ENCODE measurements at places on chromosomes 13 and 19.
A peak's percentile ranks its signal among the peaks of the same experiment; 100 is the strongest.

GRCh38 chr19:801861-802497 lies 4.7 kb downstream of the PTBP1 start:
- no peak for DNase-seq

DNA sequence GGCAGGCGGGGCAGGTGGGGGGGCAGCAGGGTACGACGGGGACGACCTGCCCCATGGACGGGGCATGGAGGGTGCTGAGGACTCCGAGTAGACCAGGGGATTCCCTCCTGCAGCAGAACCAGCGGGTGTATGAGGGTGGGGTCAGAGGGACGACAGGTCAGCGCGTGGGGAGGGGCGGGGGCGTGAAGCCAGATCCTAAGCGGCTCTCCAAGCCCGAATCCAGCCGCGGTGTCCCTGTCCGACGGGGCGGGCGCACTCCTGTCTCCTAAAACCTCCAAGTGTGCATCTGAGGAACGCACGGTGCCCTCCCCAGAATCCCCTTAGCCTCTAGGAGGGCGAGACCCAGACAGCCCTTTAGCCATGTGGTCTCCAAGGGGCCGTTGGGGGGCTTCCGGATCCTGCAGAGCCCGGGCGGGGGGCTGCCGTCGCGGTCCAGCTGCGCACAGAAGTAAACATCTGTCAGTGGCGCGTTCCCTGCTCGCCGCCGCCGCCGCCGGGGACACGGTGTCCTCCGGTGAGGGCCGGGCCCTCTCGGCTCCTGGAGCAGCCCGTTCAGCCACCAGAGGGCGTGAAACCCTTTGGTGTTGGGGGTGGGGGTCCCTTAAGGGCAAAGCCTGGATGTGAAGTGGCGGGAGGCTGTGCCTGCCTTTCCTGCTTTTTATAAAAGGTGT lies 730 bp downstream of the NRTN start:
- peak; percentile 36 for DNase-seq

DNA sequence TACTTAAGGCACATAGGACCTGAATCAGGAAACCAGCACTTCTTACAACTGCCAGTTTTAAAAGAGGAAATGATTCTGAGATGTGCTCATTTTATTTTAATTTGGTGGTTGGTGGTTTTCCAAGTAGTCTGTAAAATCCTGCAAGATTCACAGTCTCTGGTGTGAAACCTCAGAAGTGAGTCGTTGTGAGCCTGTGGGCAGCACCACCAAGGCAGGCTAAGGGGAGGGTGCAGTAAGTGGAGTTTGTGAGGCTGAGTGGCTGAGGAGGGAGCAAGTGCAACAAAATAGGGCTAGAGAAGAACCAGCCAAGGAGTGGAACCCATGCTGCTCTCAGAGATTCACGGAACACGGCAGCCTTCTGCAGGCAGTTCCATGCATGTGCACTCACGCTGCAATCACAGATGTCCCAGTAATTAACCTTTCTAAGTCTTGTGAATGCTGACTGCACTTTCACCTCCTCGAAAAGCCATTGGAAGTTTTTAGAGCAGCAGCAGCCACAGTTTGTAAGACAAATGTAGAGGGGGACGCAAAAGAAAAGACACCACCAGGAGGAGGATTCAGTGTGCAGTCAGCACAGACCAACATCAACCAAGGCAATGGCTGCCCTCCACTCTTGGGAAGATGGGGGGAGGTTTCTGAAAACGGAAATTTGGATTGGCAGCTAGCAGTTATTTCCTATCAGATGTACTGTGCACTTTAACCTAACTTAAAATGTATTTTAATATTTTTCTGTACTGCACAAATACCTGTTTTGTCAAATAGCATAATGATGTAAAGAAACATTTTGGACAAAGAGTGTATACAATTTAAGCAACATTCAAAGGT lies 44.9 kb downstream of the ESD start:
- DNase-seq = peak; percentile 75

DNA sequence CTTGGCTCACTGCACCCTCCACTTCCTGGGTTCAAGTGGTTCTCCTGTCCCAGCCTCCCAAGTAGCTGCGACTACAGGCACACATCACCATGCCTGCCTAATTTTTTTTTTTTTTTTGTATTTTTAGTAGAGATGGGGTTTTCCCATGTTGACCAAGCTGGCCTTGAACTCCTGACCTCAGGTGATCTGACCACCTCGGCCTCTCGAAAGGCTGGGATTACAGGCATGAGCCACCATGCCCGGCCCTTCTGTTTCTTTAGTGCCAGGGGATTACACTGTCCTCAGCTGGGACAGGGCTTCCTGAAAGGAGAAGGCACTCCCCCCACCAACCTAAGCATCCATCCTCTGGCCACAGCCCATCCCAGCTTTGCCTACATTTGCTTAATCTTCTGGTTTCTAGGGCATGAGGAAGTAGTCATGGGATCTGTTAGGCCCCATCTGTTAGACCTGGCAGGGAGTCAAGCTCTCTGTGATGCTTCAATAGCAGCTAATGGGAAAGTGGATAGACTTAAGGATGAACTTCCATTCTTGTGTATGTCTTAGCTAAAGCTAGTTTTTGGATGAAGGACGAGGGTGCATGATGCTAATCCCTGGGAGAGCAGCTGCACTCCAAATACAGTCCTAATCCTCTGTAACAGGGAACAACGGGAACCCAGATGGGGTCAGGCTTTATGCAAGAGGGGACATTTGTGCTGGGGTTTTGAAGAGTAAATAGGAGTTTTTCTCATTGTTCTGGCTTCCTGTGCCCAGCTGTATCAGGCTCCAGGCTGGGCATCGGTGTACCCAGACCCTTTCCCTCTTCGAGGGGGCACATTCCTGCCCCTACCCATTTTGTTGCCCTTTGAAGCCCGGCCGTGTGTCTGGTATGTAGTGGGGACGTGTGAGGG lies 2.6 kb downstream of the VAV1 start:
- peak; percentile 88 for DNase-seq

GRCh38 chr13:67390462-67391086 lies 160.4 kb upstream of the PCDH9 start:
- DNase-seq = no peak

GRCh38 chr19:38727868-38728660 lies 16.2 kb downstream of the CAPN12 start:
- no peak for DNase-seq

- no peak for DNase-seq
Observed at GRCh38 chr13:24307211-24308067, 1.9 kb upstream of the C1QTNF9 start.

DNA sequence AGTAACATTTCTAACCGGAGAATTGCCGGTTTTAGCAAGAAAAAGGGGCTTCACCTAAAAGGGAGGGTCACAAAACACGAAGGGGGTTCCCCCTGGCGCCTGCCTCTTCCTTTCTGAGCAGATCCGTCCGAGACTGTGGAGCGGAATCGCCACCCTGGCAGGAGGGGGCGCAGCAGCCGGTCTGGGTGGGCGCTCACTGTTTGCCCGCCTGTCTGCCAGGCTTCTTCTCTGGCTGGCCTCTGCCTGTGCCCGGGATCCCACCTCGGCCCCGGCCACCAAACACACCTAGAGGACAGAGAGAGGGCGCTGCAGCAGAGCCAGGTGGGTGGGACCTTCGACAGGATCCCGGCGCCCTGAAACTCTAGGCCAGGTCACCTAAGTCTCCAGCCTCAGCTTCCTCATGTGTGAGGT lies 15.6 kb downstream of the LSM4 start:
- DNase-seq = no peak

DNA sequence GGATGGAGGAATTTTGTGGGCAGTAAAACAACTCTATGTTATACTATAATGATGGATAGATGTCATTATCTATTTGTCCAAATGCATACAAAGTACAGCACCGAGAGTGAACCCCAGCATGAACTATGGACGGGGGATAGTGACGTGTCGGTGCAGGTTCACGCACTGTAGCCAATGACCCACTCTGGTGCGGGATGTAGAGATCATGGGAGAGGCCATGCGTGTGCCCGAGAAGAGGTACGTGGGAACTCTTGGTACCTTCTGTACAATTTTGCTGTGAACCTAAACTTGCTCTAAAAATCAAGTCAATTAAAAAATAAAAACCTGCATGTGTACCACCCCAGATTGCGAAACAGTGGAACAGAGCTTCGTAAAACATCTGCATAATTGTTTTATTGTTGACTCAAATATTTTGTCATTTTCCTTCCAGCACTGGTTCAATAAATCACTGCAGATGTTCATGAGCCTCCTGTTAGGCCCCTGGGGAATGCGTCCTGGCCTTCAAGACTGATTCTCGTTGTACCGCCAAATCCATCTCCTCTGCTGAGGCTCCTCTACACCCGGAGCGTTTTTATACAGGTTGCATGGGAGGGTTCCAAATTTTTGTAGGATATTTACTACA lies 30.9 kb downstream of the COL4A1 start:
- DNase-seq = no peak

- no peak for DNase-seq
Observed at GRCh38 chr19:18842166-18842565, 10.4 kb downstream of the UPF1 start.

DNA sequence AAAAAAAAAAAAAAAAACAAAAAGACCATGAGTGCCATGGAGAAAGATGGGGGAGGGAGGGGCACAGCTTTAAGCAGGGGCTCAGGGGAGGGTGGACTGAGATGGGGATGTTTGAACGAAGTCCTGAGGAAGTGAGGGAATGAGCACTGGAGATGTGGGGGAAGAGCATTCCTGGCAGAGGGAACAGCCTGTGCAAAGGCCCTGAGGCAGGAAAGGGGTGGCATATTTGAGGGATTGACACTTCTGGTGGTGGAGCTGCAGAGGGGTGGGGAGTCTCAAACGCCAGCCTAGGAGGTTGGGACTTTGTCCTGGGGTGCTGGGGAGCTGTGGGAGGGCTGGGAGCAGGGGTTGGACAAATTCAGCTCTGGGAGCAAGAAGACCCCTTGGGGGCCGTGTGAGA lies 29.2 kb downstream of the MYH14 start:
- DNase-seq = no peak

DNA sequence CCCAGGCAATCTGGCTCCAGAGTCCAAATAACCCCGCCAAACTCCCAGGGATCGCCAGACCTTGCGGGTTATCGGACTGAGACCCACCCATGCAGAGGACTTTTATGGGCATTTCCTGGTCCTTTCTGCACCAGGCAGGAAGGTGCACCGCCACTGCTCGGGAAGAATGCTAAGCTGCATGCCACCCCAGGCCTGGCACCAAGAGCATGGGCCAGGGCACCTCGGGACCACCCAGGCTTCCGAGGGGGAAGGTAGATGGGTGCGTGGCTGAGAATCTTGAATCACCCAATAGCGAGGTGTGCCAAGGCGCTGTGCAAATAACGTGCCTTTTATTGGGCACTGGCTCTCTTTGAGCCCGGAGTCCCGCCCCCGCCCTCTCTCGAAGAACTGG lies 422 bp upstream of the ZNF575 start:
- no peak for DNase-seq

- no peak for DNase-seq
Observed at GRCh38 chr13:80871481-80871880, 530.6 kb upstream of the SPRY2 start.

GRCh38 chr13:64311112-64311511 lies 2895.5 kb upstream of the PCDH20 start:
- no peak for DNase-seq

GRCh38 chr13:73168226-73168952 lies 109.6 kb downstream of the KLF5 start:
- no peak for DNase-seq

DNA sequence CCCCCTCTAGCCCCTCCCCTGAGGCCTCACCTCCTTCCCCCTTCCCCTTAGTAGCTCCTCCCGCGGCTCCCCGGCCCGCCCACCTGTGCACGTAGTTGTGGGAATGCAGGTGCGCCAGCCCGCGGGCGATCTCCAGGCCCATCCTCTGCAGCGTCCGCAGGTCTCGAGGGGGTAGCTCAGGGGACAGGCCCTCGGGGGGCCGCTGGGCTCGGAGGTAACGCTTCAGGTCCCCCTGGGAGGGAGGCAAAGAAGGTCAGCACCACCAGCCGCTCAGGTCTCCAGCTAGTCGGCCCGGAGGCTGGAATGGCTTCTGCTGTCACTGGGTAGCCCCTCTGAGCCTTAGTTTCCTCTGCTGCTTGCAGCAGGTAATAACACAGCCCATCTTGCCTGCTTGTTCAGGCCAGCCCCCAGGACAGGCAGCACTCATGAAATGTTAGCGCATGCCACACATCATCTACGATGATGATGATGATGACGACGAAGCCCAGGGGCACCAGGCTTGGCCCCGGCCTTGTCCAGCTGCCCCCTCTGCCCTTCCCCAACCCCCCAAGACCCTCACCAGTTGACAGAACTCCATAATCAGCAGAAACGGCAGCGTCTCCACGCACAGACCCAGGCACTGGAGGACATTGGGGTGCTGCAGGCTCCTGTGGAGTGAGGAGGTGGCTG lies 9.2 kb downstream of the LMTK3 start:
- DNase-seq = no peak

DNA sequence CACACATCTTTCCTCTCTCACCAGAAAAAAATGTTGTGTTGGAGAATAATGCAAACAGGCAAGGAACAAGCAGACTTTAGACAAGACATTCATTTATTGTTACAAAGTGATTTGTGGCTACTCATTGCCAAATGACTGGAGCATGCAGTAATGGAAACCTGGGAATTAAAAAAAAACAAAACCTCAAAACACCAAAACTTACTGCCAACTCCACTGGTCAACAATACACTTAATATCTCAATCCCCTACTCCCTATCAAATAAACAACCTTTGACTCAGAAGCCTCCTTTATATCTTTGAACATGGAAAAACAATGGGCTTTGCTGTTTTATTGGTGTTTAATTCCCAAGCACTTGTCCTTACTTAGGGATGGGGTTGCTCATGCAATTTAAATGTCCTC lies 112.8 kb downstream of the POSTN start:
- DNase-seq = no peak

DNA sequence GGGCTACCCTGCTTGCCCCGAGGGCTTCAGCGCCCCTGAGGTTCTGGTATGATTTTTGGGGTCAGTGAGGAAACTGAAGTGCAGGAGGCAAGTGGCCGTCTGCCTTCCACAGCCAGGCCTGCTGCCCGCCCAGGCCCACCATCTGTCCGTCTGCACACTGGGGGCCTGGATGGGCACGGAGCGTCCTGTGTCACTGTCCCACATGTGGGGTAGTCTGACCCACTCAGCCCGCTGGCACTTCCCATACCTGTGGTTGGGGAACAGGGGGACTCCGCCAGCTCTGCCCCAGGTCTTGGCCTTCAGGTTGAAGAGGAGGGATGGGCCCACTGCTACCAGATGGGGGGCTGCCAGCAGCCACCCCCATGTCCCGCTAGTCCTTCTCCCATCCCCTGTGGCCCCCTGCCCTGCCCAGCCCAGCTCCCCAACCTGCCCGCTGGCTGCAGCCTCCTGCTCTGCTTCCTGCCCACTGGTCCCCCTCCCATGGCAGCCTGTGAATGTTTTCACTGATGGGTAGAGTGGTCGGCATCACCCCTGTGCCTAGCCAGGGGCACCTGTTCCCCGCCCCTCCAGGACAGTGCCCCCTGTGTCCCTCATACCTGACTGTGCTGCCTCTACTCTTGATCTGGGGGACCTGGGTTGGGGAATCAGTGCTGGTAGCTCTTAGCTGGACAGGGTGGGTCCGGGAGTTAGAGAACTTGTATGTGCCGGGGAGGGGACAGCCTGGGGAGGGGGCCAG lies 9.5 kb downstream of the PIAS4 start:
- no peak for DNase-seq

DNA sequence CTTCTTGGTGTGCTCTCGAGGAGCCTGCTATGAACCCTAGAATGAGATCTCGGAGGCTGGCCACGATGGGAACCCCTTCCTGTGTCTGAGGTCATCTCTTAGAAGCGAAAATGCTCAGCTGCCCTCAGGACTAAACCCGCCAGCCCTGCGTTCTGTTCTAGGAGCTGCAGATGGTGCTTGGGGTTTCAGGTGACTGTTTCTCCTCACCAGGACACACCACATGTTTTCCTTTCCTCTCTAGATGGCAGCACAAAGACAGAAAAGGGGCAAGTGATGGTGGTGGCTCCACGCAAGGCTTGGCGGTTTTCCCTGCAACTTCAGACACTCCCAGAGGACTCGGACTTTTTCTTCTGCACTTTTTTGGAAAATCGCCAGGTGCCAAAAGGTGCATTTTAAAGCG lies 60.1 kb downstream of the RNASEH2B start:
- no peak for DNase-seq
